Hypothalamus (tissue), 51 donors: ENCODE measurements at places on chromosomes 4 and X.

DNA sequence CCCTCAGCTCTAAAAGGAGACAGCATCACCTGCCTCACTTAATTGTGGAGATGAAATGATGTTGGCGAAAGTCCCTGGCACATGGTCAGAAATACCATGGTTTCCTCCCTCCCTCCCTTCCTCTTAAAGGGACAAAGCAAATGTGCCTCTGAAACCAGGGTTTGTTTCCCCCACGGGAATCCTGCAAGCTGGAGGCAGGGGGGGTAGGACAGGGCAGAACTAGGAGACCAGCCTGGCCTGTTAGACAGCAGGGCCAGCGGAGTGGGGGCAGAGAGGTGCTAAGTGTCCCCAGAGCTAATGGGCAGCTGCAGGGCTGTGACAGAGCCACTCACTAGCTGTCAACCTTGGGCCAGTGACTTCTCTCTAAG, 5.7 kb downstream of the RTL5 start:
- DNase-seq: no peak

- no peak for DNase-seq
Observed at GRCh38 chr4:8647626-8648025, 55.1 kb downstream of the CPZ start.

DNA sequence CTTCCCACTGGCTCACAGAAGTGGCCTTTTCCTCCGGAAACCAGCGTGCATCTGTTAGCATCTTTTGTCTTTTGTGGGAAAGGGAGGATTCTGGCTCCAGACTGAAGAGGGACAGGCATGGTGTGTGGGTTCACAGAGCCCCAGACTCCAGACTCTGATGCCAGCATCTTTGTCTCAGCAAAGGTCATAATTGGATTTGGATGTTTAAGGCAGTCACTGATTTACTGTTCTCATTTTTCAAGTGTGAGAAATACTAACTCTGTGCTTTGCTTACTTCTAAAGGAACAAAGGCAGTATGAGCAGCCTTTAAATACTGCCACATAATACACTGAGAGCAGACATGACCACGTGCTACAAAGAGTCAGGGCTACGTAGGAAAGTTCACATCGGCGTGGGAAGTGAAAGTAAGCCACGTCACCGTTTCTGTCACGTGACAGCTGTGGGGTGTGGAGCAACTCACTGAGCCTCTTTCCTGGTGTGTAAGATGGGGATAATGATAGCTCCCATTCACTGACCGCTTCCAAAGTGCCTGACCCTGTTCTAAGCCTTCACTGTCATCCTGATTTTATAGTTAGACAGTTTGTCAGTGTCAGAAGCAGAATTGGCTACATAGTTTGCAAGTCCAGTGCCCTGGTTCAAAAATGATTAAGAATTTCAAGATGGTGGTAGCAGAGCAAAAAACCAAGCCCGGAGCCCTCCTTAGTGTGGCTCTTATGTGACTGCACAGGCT, 24.8 kb upstream of the TMSB4X start:
- peak; percentile 77 for DNase-seq

- DNase-seq: no peak
Observed at GRCh38 chrX:49230500-49231232, 2.5 kb downstream of the CACNA1F start.

DNA sequence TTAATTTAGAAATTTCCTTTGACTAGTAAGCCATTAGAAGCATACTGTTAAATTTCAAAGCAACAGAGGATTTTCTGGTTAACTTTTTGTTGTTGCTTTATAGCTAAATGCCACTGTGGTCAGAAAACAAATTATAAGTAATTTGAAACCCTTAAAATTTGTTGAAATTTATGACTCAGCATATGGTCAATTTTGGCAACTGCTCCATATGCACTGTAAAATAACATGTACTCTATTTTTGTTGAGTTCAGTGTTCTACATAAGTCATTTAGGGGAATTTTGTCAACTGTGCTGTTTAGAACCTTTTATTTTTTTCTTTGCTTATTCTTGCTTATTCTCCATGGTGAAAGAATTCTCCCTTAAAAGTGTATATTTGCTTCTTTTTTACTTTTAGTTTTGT, 28.6 kb downstream of the SCLT1 start:
- no peak for DNase-seq

- DNase-seq: no peak
Observed at GRCh38 chrX:72062916-72063315, 68.8 kb downstream of the RTL5 start.

- DNase-seq: no peak
Observed at GRCh38 chr4:150343796-150344195, 238.2 kb upstream of the MAB21L2 start.

DNA sequence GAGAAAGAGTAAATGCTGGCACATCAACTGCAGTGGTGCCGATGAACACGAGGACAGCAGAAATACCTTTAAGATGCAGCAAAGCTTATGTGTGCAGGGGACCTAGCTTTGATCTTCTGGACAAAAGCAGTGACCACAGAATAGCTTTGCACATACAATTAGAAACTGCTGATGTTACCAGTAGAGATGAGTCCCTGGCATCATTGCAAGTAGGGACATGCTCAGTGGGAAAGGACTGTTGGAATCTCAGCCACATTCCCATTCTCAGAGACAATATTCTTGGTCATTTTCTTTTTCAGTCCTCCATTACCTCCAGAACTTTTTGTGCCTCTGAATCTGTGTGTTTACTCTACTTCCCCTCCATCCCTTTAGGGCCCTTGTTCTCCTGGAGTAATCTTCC, 16.9 kb upstream of the PDLIM3 start:
- no peak for DNase-seq

- no peak for DNase-seq
Observed at GRCh38 chr4:74237425-74237966, 70.8 kb upstream of the EPGN start.

DNA sequence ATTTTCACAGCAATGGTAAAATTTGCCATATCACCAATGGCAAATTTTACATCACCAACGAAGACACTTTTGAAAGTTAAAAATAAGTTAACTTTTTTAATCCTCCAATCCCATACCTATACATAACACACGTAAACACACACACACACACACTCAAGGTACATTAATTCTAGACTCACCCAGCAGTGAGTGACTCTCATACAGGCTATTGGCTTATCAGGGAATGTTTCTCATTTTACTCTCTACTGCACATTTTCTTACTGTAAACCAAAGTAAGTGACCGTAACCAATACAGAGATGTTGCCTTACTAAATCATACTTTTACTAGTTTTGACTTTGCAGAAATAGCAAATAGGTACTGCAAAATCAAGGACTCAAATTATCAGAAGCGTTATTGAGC, 2.3 kb downstream of the VEGFC start:
- DNase-seq: no peak

- DNase-seq: no peak
Observed at GRCh38 chr4:22077571-22077970, 129.0 kb upstream of the KCNIP4 start.

DNA sequence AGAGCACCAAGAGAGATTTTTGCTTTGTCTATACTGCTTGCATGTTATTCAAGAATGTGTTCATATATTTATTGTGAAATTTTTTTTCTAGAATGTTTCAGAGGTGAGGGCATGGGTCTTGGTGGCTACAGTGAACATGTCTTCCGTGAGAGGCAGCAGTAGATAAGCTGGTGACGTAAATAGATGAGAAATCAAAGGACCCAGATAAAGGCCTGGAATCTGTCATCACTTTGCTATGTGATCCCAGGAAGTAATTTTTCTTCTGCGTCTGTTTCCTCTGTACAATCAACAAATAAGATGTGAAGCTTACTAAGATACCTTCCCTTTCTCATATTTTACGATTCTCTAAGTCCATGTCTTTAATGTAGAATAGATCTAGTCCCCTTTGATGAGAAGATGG, 129.1 kb downstream of the COL4A6 start:
- no peak for DNase-seq

GRCh38 chr4:42396361-42396751, 932 bp upstream of the SHISA3 start:
- DNase-seq: no peak

DNA sequence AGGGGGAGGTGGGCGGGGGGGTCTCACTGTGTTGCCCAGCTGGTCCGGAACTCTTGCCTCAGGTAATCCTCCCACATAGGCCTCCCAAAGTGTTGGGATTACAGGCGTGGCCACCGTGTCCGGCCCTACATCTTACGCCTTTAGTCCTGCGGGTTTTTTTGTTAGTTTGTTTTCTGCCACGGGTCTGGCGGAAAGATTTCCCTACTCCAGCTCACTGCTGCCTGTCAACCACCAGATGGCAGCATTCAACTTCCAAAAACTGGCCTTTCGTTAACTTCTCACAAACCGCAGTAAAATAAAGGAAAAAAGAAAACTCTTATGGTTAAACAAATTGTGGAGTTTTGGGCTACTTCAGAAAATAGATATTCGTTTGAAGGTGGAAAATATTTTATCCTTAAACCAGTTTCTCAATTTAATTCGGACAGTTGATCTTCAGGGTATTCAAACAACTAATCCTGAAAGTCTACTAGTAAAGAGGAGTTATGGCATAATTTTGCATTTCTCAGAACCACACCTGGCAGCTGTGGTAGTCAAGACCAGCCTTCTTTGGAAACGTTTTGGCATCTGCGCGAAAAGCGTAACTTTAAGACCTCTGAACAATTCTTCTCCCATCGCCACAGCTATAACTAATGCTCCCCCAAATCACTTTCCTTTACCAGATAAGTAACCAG, 41.1 kb downstream of the LUZP4 start:
- DNase-seq: peak; percentile 1

DNA sequence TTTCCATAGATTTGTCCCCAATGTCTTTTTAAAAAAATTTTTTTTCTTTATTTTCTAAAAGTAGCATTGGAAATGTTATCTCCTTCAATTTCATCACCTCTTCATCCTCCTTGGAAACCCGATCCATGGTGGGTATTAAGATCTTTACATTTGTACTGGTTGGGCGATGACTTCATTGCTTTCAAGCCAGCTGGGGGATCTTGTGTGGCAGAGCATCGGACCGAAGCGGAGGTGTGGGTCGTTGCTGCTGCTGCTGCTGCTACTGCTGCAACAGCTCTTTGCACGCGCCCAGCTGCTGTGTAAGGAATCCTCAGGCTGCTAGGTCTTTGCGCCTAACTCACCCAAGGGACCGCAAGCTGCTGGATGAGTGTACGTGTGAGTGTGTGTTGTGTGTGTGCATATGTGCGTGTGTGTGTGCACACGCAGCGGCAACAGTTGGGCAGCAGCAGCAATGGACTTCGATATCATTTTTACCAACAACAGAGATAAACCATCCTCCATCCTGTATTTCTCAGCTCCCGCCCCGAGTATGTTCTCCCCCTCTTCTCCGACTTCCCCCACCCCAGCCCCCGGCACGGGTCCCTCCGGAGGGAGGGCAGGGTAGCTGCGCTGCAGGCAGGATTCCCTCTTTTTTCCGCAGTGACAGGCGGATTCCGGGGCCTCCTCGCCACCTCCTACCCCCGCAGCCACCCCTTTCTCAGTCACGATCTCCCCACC, 768 bp upstream of the CDKL5 start:
- DNase-seq: no peak

GRCh38 chr4:145716200-145716599, 36.3 kb downstream of the C4orf51 start:
- no peak for DNase-seq

DNA sequence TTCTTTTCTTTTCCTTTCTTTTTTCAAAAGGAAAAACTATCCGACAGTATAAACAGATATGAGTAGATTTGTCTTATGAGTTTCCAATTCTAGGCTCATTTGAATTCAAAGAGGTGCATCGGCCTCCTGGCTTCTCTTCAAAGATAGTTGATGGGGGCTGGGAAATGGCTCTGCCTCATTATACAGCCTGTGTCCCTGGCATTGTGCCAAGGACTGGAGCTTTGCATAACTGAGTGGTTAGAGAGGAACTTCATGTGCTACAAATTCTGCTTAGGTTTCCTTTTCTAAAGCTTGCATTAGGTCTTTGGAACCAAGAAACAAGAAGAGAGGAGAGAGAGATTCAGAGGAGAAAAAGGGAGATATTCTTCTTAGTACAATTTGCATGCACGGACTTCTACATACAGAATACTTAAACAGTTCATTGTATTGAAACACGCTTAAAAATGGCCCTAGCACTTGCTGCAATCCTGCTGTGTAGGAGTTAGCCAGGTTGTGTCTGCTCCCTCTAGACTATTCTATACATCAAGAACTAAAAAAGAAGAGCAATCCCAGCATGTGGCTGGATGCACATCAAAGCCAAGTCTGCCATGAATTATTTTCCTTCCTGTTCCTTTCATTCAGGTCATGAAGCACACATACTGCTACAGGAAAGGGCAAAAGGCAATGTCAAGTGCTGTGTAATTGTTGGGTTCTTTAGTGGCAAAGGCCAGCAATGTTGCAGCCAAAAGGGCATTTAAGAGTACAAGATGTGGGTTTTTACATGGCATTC, 70.9 kb downstream of the INTS12 start:
- peak; percentile 66 for DNase-seq

DNA sequence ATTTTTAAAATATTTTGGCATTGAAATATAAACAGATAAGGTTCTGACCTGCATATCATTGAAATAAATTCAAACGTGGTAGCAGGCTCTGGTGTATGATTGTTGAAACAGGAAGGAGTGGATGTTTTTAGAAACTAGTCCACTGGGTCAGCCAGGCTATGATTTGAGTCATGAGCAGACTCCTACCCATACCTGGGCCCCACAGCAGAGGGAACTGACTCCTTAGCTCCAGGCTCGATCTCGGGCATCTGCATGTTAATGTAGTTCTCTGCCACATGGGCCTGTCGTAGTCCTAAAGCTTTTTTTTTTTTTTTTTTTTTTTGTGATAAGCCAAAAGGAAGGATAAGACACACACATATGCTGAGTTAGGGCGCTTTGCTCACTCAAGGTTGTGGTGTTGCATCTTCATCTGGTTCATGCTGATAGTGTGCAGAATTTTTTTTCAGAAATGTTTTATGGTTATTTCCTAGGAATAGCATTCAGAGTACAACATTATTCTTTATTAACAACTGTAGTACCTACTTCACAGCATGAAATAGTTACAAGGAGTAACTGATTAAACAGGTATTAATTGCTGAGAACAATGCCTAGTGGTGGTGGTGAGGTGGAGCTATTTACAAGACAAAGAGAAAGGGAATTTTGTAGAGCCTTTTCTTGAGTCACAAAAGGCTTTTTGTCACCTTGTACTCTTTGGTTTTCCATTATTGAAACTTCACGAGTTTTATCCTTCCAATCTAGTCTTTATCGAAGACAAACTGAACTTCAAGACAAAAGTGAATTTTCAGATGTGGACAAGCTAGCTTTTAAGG, 27.3 kb downstream of the OFD1 start:
- DNase-seq: no peak

- DNase-seq: no peak
Observed at GRCh38 chrX:57573754-57574153, 18.1 kb upstream of the ZXDB start.
